RPMI8226 (cell line): ENCODE measurements at places on chromosomes 6 and 20.

DNA sequence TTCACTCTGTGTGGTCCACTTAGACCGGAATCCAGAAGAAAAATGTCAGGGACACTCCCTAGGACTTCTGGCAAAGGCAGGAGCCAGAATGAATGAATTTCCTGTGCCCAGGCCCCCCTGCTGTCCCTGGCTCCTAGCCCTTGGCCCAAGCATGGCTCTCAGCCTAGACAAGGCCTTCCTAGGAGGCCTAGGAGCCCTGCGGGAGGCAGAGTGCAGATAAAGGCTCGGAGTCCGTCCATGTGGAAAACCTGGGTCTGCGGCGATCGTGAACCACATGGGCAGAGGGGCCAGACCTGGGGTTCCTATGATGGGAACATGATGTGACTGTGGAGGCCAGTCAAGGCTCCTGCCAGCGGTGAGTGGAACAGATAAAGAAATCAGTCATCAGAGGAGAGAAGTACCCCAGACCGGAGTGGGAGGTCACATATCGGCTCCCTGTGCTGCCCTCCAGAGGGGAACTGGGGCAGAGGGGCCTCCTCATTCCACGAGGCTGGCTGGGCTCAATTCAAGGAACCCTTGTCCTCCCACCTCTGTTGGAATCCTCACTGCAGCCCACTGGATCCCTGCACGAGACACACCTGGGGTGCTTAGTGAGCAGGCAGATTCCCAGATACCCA is 5.9 kb upstream of the VSTM2L start:
- DNase-seq = no peak

DNA sequence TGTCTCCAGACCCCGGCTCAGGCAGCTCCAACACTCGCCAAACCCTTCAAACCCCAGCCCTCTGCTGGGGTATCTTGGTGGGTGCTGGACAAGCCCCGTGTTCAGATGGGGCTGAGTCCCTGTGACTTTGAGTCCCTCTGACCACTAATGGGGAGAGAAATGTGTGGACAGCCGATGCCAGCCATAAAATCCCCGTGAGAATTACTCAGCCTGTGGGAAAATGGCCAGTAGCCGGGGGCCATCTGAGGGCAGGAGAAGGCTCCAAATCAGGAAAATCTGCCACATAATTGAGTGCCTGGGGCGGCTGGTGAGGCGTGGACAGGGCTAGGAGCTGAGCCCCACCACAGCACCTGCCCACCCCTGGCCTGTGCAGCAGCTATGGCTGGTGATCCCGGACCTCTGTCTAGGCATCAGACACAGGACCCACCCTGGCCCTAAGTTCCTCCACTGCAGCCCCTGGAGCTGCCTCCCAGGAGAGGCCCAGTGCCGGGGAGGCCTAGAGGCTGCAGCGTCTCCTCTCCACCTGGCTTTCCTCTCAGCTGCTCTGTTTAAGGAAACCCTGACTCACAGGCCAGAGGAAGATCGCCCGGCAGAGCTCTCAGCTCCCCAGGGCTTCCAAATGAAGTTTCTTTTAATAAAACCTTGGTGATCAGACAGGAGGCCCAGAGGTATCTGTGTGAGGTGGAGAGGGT is 53.7 kb upstream of the SLCO4A1 start:
- no peak for DNase-seq

DNA sequence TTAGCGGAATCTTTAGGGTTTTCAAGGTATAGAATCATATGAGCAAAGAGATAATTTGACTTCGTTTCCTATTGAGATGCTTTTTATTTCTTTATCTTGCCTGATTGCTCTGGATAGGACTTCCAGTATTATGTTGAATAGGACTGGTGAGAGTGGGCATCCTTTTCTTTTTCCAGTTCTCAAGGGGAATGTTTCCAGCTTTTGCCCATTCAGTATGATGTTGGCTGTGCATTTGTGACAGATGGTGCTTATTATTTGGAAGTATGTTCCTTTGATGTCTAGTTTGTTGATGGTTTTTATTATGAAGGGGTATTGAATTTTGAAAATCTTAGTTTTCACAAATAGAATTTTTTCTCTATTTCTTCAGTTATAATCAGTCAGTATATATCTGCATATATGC is 656.6 kb upstream of the MAP3K7 start:
- DNase-seq = no peak

- DNase-seq = peak; percentile 43
These were observed 146.0 kb downstream of the LAMP5 start for GRCh38 chr20:9660236-9660868.

- DNase-seq = no peak
These were observed 230.9 kb upstream of the DTNBP1 start for GRCh38 chr6:15893556-15894253.

DNA sequence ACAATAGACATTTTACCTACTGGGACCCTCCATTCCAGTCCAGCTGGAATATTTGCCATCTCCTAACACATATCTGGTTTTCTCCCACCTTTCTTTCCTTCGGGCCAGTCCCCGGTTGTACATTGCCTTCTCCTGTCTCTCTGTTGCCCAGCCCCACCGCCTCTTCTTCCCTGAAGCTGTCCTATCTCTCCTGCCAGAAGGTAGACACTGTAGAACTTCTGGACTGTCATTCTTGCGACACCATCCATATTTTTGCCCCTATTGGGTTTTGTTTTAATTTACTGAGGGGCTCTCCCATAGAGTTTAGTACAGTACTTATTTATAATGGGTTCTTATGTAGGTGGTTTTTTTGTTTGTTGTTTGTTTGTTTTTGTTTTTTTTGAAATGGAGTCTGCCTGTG is 4.9 kb downstream of the PTK7 start:
- DNase-seq = no peak

- DNase-seq = no peak
These were observed 178.9 kb upstream of the SULF2 start for GRCh38 chr20:47964149-47964548.

GRCh38 chr6:36109092-36109491 is 21.2 kb upstream of the MAPK13 start:
- DNase-seq = no peak

- no peak for DNase-seq
These were observed 32.5 kb upstream of the SYNCRIP start for GRCh38 chr6:85675030-85675819.

- DNase-seq = no peak
These were observed 9.2 kb upstream of the TBX18 start for GRCh38 chr6:84773431-84774156.

- DNase-seq = no peak
These were observed 30.2 kb upstream of the SGK1 start for GRCh38 chr6:134347885-134348805.

DNA sequence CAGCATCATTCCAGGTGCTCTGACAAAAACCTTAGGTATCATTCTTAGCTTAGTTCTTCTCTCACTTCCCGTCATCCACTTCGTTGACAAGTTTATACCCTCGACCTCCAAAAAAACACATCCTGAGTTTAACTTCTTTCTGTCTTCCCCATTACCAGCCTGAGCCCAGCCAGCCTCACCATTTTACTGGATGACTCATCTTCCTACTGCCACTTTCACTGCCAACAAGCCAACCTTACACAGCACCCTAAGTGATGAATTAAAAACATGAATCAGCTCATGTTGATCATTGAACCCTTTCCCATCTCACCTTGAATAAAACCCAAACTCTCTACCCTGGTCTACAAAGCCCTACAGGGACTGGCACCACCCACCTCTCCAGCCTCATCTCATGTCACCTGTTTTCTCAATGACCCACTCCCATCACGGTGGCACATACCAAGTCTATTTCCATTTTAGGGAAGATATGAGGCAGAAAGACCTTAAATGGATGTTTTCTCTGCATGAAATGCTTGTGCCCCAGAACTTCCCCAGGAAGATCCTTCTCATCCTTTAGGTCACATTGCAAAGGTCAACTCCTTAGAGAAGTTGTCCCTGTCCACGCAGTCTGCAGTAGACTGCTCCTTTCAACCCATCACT is 9.9 kb upstream of the UST start:
- peak; percentile 33 for DNase-seq

- DNase-seq = no peak
These were observed 20.2 kb downstream of the SENP6 start for GRCh38 chr6:75621846-75622245.

GRCh38 chr6:37669306-37669705 is 28.4 kb downstream of the MDGA1 start:
- no peak for DNase-seq

GRCh38 chr6:139925894-139926641 is 551.6 kb upstream of the CITED2 start:
- no peak for DNase-seq

DNA sequence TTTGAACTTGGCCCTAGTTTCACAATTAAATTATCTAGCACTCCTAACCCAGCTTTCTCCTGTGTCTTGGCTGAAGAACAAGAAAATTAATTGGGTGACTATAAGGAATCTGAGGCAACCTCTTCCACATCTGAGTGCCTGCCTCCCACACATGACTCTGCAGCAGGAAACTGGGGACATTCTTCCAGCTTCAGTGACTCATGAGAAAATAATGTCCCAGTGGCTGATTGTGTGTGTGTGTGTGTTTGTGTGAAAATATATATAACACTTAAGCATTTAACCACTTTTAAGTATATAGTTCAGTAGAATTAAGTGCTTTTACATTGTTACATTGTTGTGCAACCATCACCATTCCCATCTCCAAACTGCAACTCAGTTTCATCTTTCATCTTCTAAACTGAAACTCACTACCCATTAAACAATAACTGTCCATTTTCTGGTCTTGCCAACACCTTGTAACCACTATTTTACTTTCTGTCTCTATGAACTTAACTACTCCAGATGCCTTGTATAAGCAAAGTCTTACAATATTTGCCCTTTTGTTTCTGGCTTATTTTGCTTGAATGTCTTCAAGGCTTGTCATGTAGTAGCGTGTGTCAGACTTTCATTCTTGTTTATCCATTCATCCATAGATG is 8.7 kb downstream of the TRIM38 start:
- DNase-seq = no peak

GRCh38 chr6:63509652-63510352 is 62.5 kb upstream of the LOC128125822 start:
- DNase-seq = peak; percentile 28

DNA sequence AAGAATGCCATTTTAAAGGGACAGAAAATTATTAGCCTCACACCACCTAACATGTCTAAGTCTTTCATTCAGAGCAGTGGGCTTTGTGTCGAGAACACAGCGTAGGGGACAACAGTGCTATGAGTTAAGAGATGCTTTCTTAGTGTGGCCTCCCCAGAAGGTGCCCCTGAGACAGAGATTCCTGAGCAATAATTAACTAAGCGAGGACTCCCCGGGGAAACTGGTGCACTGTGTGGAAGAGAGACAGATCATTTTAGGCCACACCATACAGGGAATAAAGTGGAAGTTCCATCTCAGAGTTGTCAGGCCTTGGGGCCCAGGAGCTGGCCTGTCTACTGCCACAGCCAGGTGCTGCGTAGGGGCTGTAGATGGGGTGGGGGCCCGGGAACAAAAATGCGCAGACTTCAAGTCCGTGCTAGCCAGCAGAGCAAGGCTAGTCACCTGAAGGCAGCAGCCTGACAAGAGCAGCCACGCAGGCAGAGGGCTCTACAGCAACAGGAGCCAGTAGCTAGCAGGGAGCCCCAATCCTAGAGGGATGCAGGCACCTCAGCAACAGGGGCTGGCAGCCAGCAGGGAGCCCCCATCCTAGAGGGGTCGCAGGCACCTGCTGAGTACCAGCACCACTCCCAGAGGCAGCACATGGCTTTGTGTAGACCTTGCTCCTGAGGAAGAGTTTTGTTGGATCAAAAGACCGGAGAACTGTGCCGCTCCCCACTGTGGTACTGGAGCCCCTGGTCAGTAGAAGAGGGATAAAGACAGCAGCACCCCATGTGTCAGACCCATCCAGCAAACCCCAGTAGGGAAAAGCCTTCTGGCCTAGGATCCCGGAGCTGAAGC is 63.0 kb upstream of the NXT1 start:
- DNase-seq = no peak

DNA sequence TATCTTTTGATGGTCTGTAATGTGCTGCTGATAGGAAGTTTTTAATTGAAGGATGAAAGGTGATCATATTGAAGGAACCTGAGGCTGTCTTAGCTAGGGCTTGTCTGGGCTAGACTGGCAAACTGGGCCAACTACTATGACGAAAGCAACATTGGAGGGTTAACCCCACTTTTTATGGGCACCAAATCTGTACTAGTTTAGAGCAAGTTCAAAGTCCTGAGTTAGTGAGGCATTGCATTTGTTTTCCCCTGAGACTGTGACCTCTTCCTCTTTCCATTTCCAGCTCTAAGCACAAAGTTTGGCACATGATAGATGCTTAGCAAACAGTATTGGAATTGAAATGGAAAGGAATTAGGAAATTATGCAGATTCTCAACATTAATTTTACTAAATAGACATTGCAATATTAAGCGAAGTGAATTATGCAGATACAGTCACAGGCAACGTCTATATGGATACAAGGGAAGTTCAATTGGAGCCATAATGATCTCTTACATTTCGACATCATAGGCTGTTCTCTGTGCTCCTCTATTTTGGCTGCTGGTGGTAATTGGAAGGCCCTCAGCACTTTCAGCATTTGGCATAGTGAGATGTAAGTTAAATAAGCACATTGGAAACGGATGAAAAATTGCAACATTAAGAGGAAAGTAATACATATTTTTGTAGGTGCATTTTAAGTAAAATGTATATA is 22.2 kb downstream of the CEP57L1 start:
- no peak for DNase-seq

DNA sequence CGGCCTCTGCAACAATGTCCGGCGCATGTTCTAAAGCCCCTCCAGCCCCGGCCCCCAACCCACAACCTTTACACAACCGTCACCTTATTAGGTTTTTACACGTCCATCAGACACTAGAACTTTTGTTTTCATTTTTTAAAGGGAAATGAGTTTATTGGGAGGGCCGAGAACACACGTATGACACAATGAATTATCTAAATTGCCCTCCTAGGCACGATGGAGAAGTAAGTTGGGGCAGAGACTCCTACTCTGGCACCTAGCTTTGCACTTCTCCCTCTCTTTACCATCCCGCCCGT is 1.2 kb upstream of the DLL1 start:
- no peak for DNase-seq

- DNase-seq = no peak
These were observed 1009.7 kb upstream of the GJE1 start for GRCh38 chr6:141123049-141123448.

DNA sequence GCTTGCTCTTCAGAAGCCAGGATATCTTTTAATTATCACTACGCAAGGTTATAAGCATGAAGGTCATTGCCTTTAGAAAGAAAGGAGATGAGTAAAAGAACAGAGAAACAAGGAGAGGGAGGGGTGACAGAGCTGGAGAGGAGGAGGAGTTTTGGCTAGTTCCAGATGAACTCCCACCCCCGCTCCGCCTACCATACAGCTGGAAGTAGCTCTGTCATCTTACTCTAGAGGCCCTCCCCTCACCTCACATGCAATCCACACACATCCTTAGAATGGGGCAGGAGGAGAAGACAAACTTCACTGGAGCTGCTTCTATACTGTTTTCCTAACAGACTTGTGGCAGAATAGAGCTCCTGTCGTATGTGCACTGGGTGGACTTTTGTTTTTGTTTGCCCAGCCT is 144.7 kb downstream of the SCML4 start:
- no peak for DNase-seq

- DNase-seq = no peak
These were observed 47.9 kb downstream of the BLTP3A start for GRCh38 chr6:34839666-34840352.

- peak; percentile 44 for DNase-seq
These were observed 5.6 kb downstream of the GDF5 start for GRCh38 chr20:35432430-35432735.

- DNase-seq = no peak
These were observed 307.6 kb upstream of the MAP3K7 start for GRCh38 chr6:90894285-90895130.

GRCh38 chr6:10576226-10576625 is 55.1 kb downstream of the GCNT2 start:
- DNase-seq = no peak

GRCh38 chr6:39156801-39157200 is 41.8 kb upstream of the SAYSD1 start:
- no peak for DNase-seq
